Posterior cingulate gyrus (tissue), 11 donors: ENCODE measurements at places on chromosomes 6 and 20.

GRCh38 chr6:35016502-35017321 is 124.4 kb downstream of the TCP11 start:
- DNase-seq: no peak

GRCh38 chr6:110491644-110492317 is 15.4 kb upstream of the SLC22A16 start:
- DNase-seq: no peak

- DNase-seq: no peak
Measured at GRCh38 chr20:1337441-1337840, 8.5 kb upstream of the SDCBP2 start.

DNA sequence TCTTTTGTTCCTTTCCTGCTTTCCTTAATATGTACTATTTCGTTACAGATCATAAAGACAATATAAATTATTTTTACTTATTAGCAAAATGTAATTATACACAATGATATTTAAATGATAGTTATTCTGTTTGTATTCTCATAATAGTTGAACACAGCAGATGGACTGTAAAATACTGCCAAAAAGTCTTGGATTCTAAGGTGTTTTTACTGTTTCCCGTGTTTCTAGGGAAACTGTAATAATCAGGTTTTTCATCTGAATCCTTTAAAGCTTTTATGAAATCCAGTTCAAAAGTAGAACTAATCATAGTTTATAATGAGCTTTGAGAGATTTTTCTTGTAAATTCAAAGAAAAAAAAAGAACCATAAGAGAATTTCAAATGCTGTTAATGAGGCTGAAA is 148.4 kb downstream of the GRIK2 start:
- DNase-seq: no peak

GRCh38 chr6:41058783-41059181 is 5.8 kb downstream of the APOBEC2 start:
- DNase-seq: no peak

DNA sequence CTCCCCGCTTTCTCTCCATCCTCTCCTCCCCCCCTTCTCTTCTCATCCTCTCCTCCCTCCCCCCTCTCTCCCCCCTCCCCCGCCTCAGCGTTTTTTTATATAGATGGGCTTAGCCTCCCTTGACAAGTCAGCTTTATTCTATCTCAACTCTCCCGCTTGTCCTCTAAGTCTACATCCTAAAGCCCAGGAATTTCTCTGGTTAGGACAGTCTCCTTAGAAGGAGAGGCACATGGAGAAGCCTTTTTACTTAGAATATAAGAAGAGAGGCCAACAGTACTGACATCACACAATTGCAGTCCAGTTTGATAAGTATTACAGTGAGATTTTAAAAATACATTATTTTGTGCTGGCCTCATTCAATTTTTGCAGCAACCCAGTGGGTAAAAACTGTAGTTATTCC is 83.5 kb downstream of the LYRM2 start:
- DNase-seq: no peak
